Skin of body (tissue), 3 donors: ENCODE measurements at places on chromosomes 12 and 14. TPM values are rescaled to one million over a fixed set of nuclear protein-coding genes. Genes with fewer than 3 reads are reported as not detected.

Gene SLCO1B1
- total RNA-seq, result not detected

Gene HOXC12
- total RNA-seq, result 0.30 TPM

Gene ZC3H10
- 3.0 TPM for total RNA-seq

Gene C12orf54
- not detected for total RNA-seq

Gene CISTR
- not detected for total RNA-seq

Gene INHBC
- not detected for total RNA-seq

Gene PRPH
- 0.99 TPM for total RNA-seq
